ENCODE measurements at places on chromosomes 6 and 20.

DNA sequence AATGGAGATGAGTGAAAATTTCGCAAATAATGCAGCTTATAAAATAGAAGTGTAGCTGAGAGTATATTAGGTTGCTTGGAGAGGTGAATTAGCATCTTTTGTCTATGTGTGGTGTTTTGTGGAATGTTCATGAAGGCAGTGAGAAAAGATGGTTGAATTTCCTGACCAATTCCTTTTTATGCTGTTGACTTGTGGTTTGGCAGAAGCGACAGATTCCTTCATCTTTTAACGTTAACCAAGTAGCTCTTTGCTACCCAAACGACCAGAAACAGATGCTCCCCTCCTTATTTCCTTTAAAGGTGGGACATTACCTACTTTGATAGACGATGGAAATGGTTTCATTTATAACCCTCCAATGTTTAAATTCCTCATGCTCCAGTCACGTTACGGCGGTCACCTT, 390.5 kb downstream of the QKI start:
- no peak for DNase-seq

GRCh38 chr6:41975276-41975675, 33.7 kb upstream of the CCND3 start:
- DNase-seq = no peak

DNA sequence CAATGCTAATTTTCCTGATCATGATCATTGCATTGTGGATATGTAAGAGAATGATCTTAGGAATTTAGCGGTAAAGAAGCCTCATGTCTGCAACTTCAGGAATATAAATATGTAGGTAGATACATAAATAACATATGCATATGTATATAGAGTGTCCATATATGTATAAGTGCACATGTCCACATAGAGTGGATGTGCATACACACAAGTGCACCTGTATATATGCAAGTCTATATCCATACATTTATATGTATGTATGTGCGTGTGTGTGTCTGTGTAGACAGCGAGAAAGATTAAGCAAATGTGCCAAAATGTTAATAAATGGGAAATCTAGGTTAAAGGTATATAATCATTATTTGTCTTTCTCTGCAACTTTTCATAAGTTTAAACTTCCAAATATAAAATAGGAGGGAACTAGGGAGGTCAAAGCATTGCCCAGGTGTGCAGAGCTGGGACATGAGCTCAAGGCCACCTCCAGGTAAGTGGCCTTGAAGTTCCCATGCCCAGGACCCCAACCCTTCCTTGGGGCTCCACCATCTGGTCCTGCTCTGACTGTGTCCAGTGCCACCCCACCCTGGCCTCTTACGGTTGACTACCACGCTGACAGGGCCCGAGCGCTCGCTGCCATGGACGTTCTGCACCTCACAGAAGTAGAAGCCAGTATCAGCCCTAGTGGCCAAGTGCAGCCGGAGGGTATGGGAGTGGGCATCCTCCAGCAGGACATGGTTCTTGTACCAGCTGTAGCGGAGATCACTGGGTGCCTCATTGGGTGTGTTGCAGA, 9.6 kb downstream of the SIGLEC1 start:
- DNase-seq = no peak

DNA sequence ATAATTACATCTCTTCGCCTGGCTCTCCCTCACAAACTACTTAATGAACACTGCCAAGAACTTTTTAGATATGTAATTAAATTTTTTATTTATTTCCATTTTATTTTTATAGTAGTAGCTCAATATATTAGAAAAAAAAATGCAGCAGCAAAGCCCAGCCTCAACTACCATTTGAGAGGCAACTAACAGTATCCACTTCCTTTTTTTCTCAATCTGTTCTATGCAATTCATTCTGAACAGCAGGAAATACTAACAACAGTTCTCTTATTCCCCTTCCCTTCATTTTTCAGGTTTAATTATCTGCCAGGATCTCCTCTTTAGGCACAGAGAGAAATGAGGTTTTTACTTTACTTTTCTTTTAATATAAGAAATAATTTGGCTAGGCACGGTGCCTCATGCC, 112.7 kb downstream of the ZNF217 start:
- DNase-seq = no peak

DNA sequence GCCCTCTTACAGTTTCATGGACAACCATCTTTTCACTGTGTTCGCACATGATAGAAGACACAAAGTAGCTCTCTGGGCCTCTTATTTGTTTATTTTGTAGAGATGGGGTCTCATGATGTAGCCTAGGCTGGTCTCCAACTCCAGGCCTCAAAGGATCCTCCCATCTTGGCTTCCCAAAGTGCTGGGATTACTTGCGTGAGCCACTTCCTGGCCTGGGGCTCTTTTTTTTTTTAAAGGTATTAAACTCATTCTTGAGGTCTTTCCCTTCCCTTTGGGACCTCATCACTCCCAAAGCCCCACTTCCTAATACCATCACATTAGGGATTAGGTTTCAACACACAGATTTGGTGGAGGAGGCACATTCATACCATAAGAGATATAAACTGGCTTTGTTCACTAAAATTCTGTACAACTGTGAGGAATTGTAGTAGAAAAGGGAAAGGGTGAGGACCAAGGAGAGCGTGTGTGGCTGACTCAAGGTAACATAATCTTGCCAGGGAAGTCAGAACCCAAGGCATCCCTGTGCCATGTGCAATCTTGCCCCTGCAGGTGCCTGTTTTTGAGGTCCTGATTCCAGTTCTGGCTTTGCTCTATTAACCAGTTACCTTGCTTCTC, 45.5 kb downstream of the EIF2S2 start:
- no peak for DNase-seq

DNA sequence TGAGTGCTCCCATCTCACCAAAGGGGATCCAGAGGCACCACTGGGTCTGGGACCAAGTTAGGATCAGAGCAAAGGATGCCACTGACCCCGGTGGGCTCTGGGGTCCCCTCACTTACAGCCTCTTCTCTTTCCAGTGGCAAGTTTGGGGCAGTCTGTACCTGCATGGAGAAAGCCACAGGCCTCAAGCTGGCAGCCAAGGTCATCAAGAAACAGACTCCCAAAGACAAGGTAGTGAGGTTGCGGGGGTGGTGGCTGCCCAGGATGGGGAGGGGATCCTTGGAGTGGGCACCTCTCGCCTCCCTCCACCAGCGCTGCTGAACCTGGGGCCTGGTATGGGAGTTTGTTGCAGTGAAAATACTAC, 4.9 kb downstream of the MYLK2 start:
- no peak for DNase-seq

DNA sequence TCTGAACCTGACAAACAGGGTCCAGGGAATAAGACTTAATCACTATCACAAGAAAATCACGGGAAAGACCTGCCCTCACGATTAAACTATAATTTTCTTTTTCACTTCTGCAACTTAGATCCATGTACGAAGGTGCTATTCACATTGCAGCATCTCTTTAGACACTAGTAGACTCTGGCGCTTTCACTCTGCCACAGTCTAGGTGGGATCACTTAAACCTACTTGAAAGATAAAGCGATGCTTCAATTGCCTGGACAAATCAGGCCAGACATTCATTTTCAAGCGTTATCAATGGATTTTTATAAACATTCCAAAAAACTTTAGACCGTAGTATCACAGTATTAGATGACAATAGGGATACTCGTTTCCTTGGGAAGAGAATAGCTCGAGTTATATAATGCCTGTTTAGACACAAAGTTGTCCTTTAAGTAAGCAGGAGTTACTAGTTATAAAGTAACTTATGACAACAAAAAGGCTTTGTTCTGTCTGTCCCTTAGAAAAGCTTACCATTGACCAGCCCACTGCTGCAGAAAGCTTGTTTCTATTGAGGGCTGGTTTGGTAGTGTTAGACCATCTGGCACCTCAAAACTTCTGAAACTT, 367.3 kb downstream of the UTRN start:
- DNase-seq = no peak

DNA sequence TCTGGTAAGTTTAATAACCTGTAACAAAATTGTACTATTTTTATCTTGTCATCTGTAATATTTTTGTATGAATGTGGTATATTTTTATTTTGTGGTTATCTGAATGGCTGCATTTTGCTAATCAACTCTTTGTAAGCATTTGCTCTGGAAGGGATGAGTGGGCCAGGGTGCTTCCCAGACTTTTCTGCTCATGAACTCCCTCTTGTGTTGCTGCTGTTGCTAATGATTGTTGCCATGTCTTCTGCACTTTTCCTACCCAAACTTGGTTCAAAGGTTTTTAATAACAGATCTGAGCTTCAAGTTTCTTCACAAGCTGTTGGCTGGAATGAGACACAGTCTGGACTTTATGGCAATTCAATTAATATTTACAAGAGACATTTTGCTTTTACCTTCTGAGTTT, 1005.7 kb downstream of the HACE1 start:
- DNase-seq = no peak

GRCh38 chr20:47440857-47441773, 60.6 kb upstream of the NCOA3 start:
- no peak for DNase-seq

GRCh38 chr6:2918936-2919335, 15.8 kb upstream of the SERPINB9 start:
- no peak for DNase-seq

DNA sequence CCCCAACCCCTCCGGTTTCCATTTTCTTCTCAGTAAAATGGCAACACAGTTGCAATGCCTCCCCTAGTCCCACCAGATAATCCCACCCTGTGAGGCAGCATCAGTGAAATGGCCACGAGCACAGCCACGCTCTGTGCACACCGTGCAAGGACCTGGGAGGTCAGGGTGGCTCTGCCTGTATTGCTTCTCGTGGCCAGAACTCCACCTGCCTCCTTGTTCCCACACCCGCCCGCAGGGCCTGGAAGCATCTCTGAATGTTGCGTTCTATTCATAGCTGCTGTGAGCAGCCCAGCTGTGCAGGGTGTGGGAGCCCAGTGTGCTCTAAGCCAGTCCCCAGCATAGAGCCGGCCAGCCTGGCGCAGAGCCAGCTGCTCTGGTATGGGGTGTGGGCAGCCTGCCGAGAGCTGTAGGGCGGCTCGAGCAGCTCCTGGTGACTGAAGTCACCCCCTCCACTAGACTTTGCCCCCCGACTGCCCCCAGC, 161.1 kb downstream of the DLL1 start:
- DNase-seq = peak; percentile 58

DNA sequence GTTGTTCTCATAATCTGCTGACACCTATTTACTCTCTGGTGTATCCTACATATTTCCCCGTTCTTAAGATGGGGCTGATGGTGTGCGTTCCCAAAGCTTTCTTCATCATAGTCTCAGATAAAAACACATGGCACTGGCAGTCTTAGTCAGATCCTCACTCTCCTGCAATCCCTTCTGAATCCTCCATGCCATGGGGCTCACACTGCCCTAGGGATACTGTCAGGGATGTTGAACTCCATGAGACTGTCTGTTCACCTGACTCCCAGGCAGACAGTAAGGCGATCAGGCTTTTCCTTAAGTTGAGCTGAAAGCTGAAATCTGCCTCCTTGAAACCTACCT, 76.0 kb downstream of the SLX4IP start:
- no peak for DNase-seq

- DNase-seq = no peak
Measured at GRCh38 chr6:28947831-28948270, 24.1 kb upstream of the TRIM27 start.

GRCh38 chr20:44087857-44088120, 99.2 kb downstream of the JPH2 start:
- no peak for DNase-seq

- no peak for DNase-seq
Measured at GRCh38 chr20:61120595-61121515, 131.2 kb upstream of the CDH4 start.

DNA sequence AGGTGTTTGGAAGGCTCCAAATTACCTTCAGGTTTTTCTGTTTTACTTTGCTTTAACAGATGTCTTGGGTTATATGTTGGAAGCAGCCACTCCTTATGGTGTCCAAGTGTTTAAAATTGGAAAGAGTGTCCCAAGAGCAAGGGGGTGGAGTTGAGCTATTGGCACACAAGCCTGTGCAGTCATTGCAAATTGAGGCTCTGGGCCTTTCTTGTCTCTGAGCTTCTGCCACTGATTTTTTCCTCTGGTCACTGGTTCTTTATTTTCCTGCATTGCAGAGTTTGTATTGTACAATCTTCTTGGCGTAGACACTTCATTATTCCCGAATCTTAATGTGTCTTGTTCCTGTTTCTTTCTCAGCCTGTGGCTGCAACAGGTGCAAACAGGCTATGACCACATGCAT, 598.8 kb downstream of the RNF144B start:
- DNase-seq = no peak

- DNase-seq = no peak
Measured at GRCh38 chr20:24617080-24617432, 147.6 kb downstream of the SYNDIG1 start.

DNA sequence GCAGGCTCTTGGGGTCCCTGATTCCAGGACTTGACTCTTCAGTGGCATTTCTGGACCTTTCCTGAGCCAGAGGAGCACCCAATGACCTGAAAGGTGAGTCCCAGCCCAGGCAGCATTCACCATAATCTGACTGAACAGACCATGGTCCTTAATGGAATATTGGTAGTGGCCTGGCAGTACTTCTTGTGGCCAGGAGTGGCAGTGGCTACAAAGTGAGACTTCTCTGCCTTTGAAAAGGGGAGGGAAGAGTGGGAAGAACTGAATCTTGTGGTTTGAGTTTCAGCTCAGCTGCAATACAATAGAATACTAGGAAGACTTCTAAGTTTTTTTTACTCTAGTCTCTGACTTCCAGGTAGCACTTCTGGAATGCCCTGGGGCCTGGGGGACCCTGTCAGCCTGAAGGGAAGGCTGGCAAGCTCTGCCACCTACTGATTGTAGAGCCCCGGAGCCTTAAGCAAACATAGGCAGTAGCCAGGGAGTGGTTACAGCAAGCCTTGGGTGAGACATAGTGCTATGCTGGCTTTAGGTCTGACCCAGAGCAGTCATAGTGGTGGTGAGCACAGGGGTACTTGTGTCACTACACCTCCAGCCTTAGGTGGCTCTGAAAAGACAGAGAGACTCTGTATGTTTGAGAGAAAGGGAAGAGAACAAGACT, 674.2 kb upstream of the MANEA start:
- no peak for DNase-seq

GRCh38 chr6:88609983-88610382, 353.4 kb downstream of the RNGTT start:
- DNase-seq = no peak

- no peak for DNase-seq
Measured at GRCh38 chr20:51565298-51566144, 23.0 kb upstream of the NFATC2 start.

DNA sequence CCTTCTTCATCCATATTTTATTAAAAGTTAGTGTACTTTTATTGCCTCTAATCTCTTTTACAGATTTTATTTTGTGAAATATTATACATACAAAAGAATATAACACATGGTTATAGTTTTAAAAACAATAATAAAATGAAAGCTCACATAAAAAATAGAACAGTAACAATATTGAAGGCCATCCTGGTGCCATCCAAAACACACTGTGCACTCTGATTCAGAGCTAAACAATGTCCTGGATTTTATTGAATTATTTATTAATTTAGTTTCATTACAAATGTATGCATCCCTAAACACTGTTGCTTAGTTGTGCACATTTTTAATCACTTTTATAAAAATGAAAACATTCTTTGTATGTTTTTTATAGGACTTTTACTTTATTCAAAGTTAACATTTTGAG, 32.9 kb downstream of the RNF217 start:
- no peak for DNase-seq
